ENCODE measurements at places on chromosomes 13 and 19.

DNA sequence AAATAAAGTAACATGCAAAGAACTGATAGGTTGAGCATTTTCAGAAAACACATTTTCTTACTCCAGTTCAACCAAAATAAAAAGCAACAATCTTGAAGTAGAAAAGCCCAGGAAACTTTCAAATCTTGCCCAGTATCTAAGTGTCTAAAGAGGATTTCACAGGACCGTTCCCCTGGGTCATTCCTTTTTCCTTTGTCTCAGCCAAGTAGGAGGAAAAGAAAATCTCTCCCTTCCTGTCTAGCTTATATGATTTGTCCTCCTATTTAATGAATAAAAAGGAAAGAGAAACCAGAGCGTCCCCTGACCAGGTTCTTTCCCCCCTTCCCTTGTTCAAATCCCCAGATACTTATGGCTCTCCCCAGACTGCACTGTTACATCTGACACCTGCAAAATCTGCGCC is 248.0 kb downstream of the KCTD12 start:
- DNase-seq: no peak

GRCh38 chr13:59643906-59644626 is 519.7 kb downstream of the DIAPH3 start:
- DNase-seq: no peak

DNA sequence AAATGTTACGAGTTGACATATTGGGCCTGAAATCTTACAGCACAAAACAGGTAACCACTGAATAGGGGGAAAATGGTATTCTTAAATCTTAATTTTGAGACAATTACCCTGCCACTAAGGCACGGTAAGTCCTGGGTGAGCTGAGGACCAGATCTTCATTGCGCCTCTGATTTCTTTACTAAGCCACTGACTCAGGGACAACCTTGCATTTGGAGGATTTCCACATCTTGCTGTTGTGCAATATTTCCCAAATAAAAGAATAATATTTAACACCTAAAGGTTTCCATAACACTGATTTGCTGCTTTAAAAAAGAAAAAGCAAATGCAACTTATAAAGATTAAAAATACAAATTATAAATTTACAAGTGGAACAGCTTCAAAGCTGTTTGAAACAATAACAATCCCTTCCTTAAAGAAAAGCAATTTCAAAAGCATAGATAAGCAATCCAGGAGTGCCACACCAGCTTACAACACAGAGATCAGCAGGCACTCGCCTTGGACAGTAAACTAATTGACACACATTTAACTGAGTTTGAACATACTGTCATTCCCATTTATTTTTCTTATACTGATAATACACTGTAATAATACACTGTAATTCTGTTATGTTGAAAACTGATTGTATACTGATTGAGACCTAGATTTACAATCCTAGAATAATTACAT is 79.6 kb upstream of the DOCK9 start:
- DNase-seq: no peak

GRCh38 chr13:113742000-113742441 is 17.0 kb upstream of the TMEM255B start:
- no peak for DNase-seq

- no peak for DNase-seq
Measured at GRCh38 chr13:77124423-77124822, 97.5 kb upstream of the FBXL3 start.

- DNase-seq: no peak
Measured at GRCh38 chr13:49042476-49042875, 66.8 kb downstream of the FNDC3A start.

GRCh38 chr19:34277244-34277643 is 22.9 kb downstream of the GARRE1 start:
- no peak for DNase-seq

GRCh38 chr19:50003810-50004419 is 21.3 kb downstream of the VRK3 start:
- DNase-seq: no peak

DNA sequence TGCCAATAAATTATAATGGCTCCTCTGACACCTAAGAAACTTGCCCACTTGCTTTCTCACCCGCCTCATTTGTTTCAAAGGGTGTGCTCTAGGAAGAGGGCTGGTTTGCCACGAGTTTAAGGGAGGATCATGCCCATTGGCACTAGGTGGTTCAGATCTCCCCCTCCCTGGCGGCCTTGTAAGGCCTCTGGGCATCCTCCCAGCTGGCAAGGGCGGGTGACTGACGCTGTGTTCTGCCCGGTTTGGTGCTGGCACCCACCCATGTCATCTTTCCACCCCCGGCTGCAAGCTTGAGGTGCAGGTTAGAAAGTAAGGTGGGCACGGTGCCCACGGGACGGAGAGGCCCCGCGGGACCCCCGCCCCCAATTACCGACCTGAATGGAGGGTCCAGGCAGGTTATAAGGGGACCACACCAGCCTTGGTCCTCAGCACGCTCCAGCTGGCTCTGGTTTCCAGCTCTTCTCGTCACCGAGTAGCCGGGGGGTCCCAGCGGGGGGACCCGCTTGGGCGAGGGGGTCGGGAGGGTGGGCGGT is 90.4 kb downstream of the PTPRS start:
- DNase-seq: no peak

DNA sequence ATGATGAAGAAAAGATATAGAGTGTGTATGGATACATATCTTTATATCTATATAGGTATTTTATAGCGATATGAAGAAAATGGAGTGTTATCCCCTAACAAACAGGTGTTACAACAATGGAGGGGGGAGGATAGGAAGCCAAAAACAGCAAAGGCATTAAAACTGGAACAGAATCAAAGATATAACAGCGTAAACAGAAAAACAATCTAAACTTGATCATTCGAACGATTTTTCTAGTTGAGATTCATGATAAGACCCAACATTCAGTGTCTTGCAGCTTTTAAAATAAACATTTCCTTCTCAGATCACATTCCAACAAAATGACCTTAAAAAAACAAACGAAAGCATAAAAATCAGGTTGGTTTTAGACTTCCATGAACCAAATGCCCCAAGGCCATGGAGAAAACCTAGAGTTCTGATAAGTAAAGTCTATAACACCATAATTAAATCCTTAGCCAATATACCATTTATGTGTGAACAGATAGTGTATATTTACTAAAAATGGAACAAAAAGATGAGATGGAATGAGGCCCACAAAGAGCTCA is 55.7 kb downstream of the CAB39L start:
- DNase-seq: no peak

GRCh38 chr19:21947775-21948174 is 63.0 kb downstream of the ZNF208 start:
- no peak for DNase-seq

GRCh38 chr19:12788682-12789097 is 2.6 kb upstream of the JUNB start:
- DNase-seq: no peak

GRCh38 chr19:55913643-55914268 is 18.4 kb downstream of the NLRP13 start:
- DNase-seq: no peak

DNA sequence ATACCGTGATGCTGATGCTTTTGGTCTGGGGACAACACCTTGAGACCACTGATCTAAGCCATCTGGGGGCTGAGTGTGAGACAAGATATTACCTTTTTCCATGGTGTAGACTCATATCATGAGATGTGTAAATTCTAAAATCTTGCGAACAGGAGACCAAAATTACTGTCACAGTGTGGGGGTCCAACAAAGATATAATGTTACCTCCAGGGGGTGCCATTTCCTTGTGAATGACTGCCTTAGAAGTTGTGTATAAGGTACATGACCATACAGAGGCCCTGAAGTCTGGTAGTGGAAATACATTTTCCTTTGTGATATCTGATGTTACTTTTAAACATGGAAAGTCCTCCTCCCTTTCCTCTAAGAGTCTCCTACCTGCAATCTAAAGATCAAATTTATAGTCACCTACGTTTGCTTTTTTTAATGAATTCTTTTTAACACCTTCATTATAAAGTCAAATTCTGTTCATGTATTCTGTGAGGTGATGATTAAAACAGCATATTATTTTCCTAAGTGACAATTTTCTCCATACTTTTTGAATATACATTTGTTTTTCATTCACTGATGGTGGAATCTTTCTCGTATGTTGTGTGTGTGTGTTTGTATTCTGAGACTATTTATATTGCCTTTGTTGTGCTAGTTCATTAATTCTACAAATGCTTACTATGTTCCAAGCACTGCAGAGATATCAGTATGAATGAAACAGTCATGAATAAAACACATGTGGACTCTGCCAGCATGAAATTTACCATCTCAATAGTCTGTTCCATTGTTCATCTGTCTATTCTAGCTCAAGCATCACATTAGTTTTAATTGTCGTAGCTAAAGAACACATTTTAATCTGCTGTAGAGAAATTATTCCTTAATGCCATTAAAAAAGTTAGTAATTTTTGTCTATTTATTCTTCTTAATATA is 113.7 kb downstream of the RFC3 start:
- DNase-seq: peak; percentile 30

DNA sequence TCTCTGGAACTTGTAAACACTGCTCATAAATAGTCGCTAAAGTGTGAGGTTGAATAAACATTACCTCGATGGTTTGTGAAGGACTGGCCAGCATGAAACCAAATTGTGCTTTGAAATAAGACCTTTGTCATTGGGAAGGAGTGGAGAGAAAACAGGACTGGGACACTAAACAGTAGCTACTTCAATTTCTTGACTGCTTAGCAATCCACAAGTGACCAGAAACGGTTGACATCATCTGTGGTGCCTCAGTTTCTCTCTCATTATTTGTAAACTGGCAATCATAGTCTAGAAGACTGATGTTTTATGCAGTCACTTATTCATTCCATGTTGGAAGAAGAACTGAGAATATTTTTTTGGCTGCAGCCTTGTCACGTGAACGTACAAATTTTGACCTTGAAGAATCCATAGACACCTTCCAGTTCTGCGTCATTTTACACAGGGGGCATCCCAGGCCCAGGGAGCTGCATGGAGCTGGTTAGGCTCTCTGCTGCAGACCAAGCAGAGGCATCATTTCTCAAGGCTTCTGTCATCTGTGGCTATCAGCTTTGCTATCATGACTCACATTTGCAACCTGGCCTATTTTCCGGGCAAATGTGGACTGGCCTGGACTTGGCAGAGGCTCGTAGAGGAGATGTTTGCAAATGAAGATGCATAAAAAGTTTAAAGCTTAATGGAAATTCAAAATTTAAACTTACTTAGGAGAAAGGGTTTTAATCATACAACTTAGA is 391.8 kb downstream of the FGF9 start:
- DNase-seq: no peak

GRCh38 chr13:95388420-95389079 is 87.3 kb upstream of the ABCC4 start:
- no peak for DNase-seq

DNA sequence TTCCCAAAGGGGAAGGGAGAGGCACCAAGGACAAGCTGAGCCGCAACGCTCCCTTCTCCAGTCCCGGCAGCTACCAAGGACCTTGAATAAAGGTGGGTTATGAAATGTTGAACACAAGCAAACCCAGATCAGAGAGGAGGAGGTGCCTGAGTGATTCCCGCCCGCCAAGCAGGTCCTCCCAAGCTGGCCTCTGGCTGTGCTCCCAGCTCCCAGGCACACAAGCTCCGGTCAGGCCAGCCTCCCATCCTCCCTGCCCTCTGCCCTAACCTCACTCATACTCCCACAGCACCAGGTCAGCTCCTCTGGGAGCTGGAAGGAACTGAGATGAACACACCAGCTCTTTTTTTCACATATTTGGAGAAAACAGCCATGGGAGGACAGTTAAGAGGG is 3.7 kb downstream of the NAPA start:
- DNase-seq: no peak

DNA sequence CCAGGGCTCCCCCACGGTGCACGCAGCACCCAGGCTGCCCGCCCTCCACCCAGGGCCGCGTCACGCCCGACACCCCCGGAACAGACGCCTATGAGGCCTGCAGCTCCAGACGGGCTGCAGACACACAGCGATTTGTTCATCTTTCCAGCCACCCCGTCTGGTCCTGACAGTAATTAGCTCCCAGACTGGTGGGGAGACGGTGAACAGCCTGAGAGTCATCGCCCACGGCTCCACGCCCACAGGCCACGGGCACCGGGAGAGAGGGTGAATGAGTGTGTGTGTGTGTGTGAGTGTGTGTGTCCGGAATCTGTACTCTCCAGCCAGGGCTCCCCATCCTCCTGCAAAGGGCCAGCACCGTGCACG is 18.1 kb downstream of the GADD45B start:
- no peak for DNase-seq

- no peak for DNase-seq
Measured at GRCh38 chr13:25946321-25946720, 105.5 kb downstream of the SHISA2 start.

- DNase-seq: no peak
Measured at GRCh38 chr19:40704491-40705361, 12.0 kb downstream of the COQ8B start.

DNA sequence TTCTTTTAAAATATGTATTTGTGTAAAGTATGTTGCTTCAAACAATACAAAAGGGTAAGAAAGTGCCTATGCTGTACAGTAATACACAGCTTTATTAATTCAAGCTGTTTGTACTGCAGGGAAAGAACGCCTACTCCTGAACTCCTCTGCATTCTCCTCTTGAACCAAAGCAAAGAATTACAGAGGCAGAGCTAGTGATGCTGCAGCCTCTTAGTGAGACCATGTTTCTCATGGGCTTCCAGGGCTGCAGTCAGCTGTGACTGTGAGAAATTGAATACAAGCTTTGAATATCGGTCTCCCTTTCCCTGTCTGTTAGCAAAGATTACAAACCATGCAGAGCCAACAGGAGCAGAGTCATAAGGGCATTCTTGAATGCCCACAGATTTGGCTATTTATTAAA is 248.5 kb downstream of the SLITRK1 start:
- DNase-seq: no peak

- no peak for DNase-seq
Measured at GRCh38 chr13:63512095-63512494, 2096.4 kb upstream of the PCDH20 start.

DNA sequence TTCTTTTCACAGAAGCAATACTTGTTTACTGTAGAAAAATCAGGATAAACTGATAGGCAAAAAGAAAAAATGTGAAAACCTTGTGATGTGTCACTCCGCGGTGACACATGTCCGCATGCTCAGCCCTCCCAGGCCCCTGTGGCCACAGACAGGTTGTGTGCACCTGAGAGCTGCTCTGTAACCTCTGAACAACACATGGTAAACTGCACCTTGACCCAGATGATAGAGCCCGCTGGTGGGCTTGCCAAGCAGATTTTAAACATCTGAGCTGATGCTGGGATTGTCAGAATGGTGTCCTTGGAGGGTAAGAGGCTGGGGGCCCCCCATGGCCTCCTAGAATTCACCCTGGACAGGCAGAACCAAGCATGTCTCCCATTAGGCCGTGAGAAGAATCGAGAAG is 33.8 kb downstream of the DHRS12 start:
- DNase-seq: no peak

- no peak for DNase-seq
Measured at GRCh38 chr13:44818428-44818827, 170.8 kb downstream of the NUFIP1 start.

Measured in iPS DF 19.7 (cell line).